ENCODE measurements at places on chromosomes 5 and 9. TPM values are rescaled to one million over a fixed set of nuclear protein-coding genes. Genes with fewer than 3 reads are reported as not detected.

Gene PCDHAC2
- total RNA-seq = 12.3 TPM

DNA sequence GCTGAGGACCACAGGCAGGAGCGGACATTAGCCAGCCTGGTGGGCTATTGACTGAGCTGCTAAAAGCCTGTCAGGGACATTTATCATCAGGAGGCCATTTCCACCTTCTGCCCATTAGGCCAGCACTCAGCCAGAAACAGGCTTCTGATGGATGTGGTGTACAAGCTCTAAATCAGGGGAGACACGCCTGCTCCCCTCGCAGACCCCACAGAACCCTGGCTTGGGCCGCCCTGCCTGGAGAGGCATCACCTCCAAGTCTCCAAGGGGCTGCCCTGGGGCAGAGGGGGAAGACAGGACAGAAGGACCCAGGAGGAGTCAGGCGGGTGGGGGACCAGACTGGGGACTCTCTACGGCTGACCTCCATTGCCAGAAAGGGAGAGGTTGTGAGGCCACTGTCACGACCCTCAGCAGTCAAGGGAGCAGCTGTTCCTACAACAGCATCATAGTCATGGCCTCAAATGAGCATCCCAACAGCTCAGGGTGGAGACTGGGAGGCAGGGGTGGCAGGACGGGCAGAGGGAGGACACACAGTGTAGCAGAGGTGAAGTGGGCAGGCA, 24.0 kb upstream of the TRIM14 start:
- no peak overlapping the region for H3K4me3 ChIP-seq
- H3K27ac ChIP-seq = peak overlapping the region; percentile 55
- H3K4me1 ChIP-seq = peaks cover 38% of the 10 kb centered on the region
- peaks cover 4% of the 10 kb centered on the region for H3K36me3 ChIP-seq
- no peak for DNase-seq

Gene KIF24
- 3.3 TPM for total RNA-seq

DNA sequence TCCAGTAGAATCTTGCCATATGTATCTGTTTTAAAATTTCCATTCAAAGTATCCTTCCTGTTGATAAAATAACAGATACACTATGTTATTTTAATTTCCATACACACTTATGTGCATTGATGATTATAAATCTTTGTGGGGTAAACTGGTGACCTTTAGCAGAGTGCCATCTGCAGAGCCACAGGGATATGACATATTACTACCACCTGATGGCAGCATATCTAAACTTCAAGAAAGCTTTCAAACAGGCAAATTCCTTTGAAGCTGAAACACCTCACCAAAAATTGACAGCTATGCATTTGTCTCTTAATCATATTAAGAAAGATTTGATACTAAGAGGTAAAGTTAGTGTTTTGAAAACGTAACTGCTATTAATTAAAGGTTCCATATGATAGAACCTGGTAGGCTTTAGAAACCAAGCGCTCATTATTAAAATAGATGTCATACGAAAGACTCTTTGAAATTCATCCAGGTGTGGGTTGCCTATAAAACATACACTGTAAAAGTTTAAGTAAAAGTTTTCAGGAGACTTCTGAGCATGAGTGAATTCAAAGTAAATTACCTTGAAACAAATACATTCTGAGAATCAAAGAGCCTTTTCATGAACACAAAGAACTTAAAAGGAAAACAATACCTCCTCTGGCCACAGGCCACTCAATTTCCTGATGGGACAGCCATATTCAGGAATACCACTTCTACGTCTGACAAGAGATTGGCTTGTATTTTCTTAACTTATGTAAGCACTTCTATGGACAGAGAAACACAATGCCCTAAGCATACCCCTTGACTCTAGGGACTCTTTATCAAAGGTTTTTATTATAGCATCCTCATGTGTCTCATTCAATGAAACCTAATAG, 93.3 kb downstream of the KIAA0825 start:
- no peaks in the 10 kb centered on the region for H3K27me3 ChIP-seq
- H3K4me3 ChIP-seq = no peak overlapping the region
- no peak overlapping the region for H3K27ac ChIP-seq
- H3K4me1 ChIP-seq = no peaks in the 10 kb centered on the region
- H3K36me3 ChIP-seq = no peaks in the 10 kb centered on the region

DNA sequence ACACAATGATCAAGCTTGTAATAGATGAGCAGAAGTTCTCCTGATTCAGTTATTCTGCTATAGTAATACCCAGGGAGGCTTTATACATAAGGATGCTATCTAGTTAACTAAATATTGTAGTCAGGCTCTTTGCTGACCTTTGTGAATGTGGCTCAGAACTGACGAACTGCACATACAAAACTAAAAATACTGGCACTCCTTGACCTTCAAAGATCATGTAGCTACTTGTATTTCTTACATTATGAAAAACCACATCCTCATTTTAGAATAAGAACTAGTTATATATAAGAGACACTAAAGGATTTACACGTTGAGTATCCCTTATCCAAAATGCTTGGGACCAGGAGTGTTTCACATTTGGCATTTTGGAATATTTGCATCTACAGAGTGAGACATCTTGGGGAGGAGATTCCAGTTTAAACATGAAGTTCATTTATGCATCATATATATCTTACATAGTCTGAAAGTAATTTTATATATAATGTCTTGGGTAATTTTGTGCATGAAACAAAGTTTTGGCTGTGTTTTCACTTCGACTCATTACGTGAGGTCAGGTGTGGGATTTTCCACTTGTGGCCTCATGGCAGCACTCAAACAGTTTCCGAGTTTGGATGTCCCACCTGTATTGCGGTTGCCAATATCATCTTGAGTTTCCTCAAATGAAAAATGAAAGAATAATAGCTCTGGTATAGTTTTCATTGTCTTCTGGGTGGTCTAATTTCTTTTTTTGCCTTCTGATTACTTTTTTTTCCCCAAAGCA, 58.4 kb upstream of the FBXL7 start:
- no peak for DNase-seq
- H3K27ac ChIP-seq = no peak overlapping the region
- H3K4me1 ChIP-seq = peaks cover 6% of the 10 kb centered on the region
- H3K36me3 ChIP-seq = no peaks in the 10 kb centered on the region

- no peak overlapping the region for H3K4me3 ChIP-seq
- peaks cover 9% of the 10 kb centered on the region for H3K4me1 ChIP-seq
- DNase-seq = no peak
Measured at GRCh38 chr9:94643176-94643575, 3.9 kb upstream of the FBP1 start.

Gene FBXO10
- total RNA-seq = 4.6 TPM

GRCh38 chr5:92889140-92889539, 691.9 kb downstream of the NR2F1-AS1 start:
- H3K36me3 ChIP-seq = no peaks in the 10 kb centered on the region
- no peak overlapping the region for H3K27ac ChIP-seq
- peaks cover 9% of the 10 kb centered on the region for H3K4me1 ChIP-seq
- H3K27me3 ChIP-seq = no peaks in the 10 kb centered on the region
- no peak overlapping the region for H3K4me3 ChIP-seq

DNA sequence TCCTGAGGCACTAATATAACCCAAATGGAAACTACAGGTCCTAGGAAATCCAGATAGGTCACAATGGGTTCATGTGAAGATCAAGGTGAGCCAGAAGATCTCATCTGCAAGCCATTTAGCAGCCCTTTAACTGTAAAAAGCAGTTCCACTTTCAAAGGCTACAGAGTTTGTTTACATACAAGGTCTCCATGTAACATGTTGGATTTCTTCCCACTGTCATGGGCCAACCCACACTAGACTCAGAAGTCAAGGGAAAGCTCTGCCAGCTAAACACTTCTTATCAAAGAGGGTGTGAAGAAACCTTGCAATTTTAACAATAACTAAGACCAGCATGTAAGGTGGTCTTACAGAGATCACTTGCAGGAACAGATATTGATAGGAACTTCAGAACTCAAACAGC, 3.8 kb upstream of the CTNNAL1 start:
- peaks cover 54% of the 10 kb centered on the region for H3K36me3 ChIP-seq
- H3K27me3 ChIP-seq = no peaks in the 10 kb centered on the region
- H3K27ac ChIP-seq = no peak overlapping the region
- H3K4me3 ChIP-seq = no peak overlapping the region
- peaks cover 6% of the 10 kb centered on the region for H3K4me1 ChIP-seq
- DNase-seq = no peak

Gene NR6A1
- 2.0 TPM for total RNA-seq

GRCh38 chr9:82135106-82135505, 146.5 kb downstream of the SPATA31D1 start:
- peak overlapping the region; percentile 24 for H3K27ac ChIP-seq
- H3K36me3 ChIP-seq = no peaks in the 10 kb centered on the region
- DNase-seq = no peak
- no peaks in the 10 kb centered on the region for H3K4me1 ChIP-seq

- H3K36me3 ChIP-seq = no peaks in the 10 kb centered on the region
- no peak for DNase-seq
- H3K27ac ChIP-seq = no peak overlapping the region
- peaks cover 10% of the 10 kb centered on the region for H3K4me1 ChIP-seq
- H3K27me3 ChIP-seq = no peaks in the 10 kb centered on the region
- no peak overlapping the region for H3K4me3 ChIP-seq
Measured at GRCh38 chr9:89738137-89738932, 133.5 kb downstream of the GADD45G start.

- H3K27ac ChIP-seq = no peak overlapping the region
- H3K27me3 ChIP-seq = peaks cover 34% of the 10 kb centered on the region
- H3K36me3 ChIP-seq = no peaks in the 10 kb centered on the region
- no peak overlapping the region for H3K4me3 ChIP-seq
- H3K4me1 ChIP-seq = no peaks in the 10 kb centered on the region
Measured at GRCh38 chr5:175059687-175060211, 335.4 kb downstream of the MSX2 start.

DNA sequence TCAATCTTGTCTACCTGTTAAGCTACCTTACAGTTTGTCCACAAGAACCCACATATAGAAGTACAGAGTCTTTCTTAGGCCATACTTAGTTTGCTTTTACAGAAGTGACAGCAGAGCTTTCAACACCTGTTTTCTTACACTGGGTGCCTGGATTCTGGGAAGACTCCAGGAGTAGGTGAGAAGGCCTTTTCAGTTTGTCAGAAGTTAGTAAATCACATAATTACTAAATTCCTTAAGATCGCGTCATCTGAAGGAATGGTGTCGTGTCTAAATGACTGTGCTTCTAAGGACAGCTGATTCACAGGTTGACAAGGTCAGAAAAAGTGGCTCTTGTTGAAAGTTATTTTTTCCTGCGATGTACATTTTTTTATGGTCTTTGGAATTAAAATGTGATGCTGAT, 97.0 kb upstream of the FAM120A start:
- no peak overlapping the region for H3K27ac ChIP-seq
- H3K4me3 ChIP-seq = no peak overlapping the region
- no peaks in the 10 kb centered on the region for H3K27me3 ChIP-seq
- peak; percentile 20 for DNase-seq

Gene PDLIM4
- total RNA-seq = 91.4 TPM

- no peak overlapping the region for H3K4me3 ChIP-seq
- H3K4me1 ChIP-seq = peaks cover 17% of the 10 kb centered on the region
- H3K36me3 ChIP-seq = peaks cover 6% of the 10 kb centered on the region
- DNase-seq = peak; percentile 39
- H3K27me3 ChIP-seq = no peaks in the 10 kb centered on the region
- peak overlapping the region; percentile 37 for H3K27ac ChIP-seq
Measured at GRCh38 chr9:116208417-116209232, 55.0 kb downstream of the PAPPA start.

- H3K27ac ChIP-seq = peak overlapping the region; percentile 90
- peak overlapping the region; percentile 87 for H3K4me3 ChIP-seq
- peaks cover 16% of the 10 kb centered on the region for H3K4me1 ChIP-seq
- DNase-seq = no peak
- no peaks in the 10 kb centered on the region for H3K27me3 ChIP-seq
Measured at GRCh38 chr5:69416699-69417098, 1.8 kb downstream of the MARVELD2 start.

DNA sequence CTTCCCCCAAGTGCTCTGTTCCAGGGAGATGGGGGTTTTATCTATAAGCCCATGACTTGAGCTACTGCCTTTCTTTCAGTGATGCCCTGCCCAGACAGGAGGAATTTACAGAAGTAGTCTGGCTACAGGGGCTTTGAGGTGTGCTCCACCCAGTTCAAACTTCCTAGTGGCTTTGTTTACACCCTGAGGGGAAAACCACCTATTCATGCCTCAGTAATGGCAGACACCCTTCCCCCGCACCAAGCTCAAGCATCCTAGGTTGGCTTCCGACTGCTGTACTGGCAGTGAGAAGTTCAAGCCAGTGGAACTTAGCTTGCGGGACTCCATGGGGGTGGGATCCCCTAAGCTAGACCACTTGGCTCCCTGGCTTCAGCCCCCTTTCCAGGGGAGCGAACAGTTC, 154.6 kb downstream of the IZUMO3 start:
- no peaks in the 10 kb centered on the region for H3K4me1 ChIP-seq
- no peak for DNase-seq
- H3K4me3 ChIP-seq = no peak overlapping the region
- H3K27ac ChIP-seq = no peak overlapping the region
- H3K36me3 ChIP-seq = peaks cover under 1% of the 10 kb centered on the region

GRCh38 chr9:109264877-109265587, 55.8 kb downstream of the EPB41L4B start:
- no peak overlapping the region for H3K4me3 ChIP-seq
- DNase-seq = no peak

GRCh38 chr5:44388321-44389089, 715 bp downstream of the FGF10 start:
- peaks cover 6% of the 10 kb centered on the region for H3K4me1 ChIP-seq
- H3K36me3 ChIP-seq = no peaks in the 10 kb centered on the region
- H3K4me3 ChIP-seq = peak overlapping the region; percentile 67
- no peak for DNase-seq
- H3K27ac ChIP-seq = no peak overlapping the region
- peaks cover 12% of the 10 kb centered on the region for H3K27me3 ChIP-seq

DNA sequence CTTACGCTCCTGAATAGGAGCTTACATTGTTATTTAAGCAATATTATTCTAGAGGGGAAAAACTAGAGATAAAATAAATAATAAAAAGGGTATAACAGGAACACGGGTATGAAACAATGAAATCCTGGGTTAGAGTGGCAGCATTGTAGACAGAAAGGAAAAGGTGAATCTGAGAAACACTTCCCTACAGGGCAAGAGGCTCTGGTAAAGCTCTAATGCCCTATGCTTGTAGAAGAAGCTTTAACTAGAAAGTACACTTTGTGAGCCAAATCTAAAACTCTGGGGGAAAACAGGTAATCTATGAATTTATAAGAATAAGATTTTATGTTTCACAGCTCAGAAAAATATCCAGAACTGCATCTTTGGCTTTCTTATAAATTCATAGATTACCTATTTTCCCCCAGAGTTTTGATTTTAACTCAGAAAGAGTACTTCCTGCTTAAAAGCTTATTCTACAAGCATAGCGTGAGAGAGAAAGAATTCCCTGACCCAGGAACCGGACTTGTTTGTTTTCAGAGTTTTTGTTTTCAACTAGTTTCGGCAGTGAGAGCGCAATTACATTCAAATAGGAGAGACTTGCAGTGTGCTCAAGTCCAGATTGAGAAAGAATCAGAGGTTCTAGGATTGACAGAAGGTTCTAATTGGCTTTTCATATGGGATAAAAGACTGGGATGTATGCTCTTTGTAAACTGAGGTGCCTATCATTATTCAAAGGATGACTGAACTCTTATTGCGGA, 651.0 kb upstream of the RORB start:
- H3K36me3 ChIP-seq = no peaks in the 10 kb centered on the region
- DNase-seq = no peak
- H3K27me3 ChIP-seq = peaks cover 67% of the 10 kb centered on the region
- no peaks in the 10 kb centered on the region for H3K4me1 ChIP-seq
- H3K4me3 ChIP-seq = no peak overlapping the region

Gene IGFBPL1
- total RNA-seq = not detected
